ENCODE measurements at places on chromosomes 6 and 20.
A peak's percentile ranks its signal among the peaks of the same experiment; 100 is the strongest.

- DNase-seq = no peak
Measured at GRCh38 chr6:71393981-71394432, 105.4 kb downstream of the OGFRL1 start.

DNA sequence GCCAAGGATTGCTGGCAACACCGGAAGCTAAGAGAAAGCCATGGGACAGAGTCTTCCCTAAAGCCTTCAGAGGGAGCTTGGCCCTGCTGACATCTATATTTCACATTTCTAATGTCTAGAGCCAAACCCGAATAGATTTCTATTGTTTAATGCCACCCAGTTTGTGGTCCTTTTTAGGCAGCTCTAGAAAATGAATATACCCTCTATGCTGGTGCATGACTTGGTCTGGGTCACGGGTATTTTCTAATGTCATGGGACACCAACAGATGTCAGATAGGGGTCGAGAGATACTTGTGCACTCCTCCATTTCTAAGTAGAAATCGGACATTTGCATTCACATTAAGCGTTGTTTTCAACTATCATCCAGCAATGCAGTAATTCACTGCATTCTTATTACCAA lies 37.0 kb upstream of the SOX4 start:
- no peak for DNase-seq

- no peak for DNase-seq
Measured at GRCh38 chr6:52494298-52495072, 74.3 kb downstream of the EFHC1 start.

DNA sequence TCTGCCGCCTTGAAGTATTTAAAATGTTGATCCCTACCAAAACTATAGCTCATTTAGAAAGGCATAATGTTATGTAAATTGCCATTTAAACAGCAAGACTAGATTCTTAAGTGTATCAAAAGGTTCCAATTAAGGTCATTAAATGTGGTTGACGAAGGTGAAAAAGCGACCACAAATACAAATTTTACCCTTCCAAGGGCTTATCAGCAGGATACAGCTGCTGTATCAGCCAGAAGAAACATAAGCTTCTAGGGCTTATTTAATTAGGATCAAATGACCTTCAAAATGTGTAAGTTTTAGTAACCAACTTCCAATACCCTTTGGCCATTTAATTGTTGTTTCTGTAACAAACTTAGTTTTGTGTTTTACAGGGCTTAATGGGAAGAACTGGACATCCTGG lies 139.9 kb downstream of the COL9A1 start:
- no peak for DNase-seq

- DNase-seq = no peak
Measured at GRCh38 chr20:8244637-8245036, 112.6 kb downstream of the PLCB1 start.

DNA sequence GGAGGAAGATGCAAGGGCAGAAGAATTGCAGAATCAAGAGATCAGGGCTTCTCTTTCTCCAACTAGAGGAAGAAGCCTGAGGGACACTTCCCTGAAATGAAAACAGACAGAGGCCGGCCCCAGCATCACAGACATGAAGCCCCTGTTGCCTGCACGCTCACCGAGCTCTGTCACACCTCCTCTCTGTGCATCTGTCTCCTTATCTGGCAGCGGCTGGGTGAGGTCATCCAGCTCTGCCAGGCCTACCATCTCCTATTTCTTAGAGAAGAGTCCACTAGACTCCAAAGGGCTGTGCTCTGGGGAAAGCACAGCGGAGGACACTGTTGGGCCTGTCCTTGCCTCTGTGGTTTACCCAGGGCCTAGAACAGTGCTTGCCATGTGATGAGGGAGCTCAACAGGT lies 71.9 kb upstream of the MLN start:
- DNase-seq = no peak

DNA sequence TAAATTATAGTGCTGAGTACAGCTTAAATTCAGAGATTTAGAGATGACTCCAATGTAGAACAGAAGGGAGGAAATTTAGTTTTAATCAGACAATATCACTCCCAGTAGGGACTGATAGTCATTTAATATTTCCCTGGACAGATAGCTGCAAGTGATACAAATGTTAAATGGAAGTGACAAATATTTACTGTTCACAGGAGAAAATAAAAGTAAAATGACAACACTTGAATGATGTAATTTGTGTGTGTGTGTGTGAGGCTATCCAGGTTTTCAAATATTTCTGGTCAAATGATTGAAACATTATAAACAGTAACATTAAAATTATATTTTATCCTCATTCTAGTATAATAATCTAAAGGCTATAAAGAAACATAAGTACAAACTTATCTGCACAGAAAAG lies 220.3 kb upstream of the THEMIS start:
- no peak for DNase-seq

GRCh38 chr6:45377043-45377553 lies 636 bp downstream of the SUPT3H start:
- DNase-seq = no peak

DNA sequence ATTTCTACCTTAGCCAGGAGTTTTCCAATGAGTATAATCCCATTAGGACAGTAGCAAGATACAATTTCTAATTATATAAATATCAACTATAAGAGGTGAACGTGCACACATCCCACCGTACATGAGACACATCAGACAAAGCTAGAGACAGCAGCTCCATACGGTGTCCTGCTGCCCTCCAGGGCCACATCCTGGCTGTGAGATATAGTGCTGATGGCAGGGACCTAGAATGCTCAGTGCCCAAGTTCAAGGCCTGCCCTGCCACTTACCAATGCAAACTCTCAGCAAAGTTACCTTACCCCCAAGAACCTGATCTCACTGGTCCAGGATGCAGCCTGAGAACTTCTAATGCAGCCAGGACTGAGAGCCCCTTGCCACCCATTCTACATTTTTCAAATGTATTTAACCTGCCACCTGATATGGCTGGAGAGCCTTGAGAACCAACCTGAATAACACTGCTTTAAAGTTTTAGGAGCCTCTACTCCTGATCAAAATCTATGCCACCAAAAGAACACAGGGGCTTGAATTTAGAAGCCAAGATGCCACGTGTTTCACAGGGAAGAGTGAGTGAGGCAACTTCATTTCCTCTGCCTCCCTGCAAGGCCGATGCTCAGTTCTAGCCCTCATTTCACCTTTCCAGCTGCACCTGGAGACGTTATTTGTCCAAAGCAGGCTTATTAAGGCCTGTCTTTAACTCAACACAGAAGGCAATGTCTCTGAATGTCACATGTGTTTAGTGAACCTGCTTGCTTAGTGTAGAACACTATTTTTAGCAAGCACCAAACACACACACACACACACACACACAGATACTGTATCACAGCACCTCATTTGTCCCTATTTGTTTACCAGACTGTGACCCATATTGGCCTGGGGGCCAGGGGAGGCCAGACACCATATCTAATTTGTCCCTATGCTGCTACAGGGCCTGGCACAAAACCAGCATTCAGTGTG lies 6.1 kb downstream of the NFATC2 start:
- DNase-seq = peak; percentile 98

DNA sequence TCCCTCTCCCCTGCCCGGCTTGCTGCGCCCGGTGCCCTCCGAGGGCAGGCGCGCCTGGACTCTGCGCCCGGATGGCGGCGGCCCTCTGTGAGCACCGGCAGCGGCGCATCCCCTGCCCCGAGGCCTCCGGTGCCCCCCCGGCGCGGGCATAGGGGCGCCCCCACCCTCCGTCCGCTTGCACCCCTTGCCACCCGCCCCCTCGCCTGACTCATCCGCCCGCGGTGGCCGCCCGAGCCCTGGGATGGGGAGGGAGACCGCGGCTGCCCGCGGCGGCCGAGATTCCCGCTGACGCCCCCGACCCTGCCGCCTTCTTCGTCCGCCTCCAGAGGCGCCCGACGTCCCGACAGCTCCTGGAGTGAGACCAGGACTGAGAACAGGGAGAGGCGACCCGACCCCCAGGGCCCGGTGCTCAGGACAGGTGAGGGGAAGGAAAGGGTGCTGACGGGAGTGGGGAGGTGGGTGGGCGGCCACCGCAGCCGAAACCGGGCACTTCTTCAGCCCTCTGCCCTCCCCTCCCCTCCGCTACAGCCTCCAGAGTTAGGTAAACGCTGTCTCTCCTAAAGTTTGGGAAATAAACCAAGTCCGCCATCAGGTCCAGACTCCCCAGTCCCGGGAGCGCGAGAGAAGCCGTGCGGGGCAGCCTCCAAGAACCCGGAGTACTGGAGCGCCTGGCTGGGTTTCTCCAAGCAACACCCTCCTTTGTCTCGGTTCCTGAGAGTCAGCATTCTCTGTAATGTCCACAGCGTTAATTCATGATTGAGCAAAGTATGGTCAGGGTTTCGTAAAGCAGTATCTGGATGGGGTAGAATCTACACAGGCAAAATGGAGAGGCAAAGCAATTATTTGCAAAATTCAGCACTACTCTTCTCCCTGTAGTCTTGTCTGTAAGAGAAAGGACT lies 539 bp downstream of the TMEM200A start:
- DNase-seq = no peak

- DNase-seq = no peak
Measured at GRCh38 chr6:66985816-66986215, 1278.8 kb upstream of the EYS start.

DNA sequence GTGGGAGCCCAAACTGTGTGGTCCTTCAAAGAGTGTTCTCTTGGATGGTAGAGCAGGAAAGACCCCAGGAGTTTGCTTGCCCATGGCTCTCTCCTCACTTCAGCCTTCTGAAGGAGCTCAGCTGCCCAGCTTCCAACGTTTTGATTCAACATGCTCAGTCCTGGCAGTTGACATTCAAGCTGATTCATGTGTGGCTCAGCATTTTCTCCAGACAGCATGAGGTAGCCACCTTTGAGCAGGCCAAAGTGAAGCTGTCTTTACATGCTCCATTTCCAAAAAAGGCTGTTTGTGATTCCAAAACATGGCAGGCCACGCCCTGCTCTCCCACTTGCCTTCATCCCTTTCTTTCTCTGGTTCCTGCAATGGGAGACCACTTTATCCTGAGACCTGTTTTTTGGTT lies 280.2 kb downstream of the TBC1D7 start:
- DNase-seq = no peak

GRCh38 chr20:4812641-4813075 lies 90.9 kb downstream of the PRND start:
- no peak for DNase-seq

DNA sequence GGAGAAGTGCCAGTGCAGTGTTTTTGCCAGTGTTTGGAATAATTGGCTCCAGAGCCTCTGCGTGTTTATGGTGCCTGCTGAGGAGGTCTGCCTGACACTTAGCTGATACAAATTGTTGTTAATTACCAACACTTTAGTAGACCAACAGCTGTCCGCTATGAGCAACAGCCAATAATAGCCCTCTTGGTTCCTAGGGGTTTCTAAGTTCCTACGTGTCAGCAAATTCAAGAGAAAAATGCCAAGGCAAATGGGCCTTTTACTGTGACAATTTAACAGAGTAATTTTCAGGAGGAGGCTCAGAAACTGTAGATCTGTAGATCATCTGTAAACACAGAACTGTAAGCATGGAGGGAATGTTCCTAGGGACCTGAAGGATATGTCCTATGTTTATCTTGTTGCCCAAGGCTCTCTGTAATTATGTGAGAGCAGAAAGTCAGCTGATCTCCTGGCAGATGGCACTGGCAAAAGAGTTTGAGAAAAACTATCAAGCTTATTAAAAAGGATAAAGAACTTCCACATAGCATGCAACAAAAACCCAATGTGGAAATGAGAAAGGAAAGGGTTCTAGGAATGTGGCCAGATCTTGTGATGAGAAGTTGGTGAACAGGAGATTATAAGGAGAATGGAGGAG lies 157.7 kb downstream of the GJA1 start:
- no peak for DNase-seq

DNA sequence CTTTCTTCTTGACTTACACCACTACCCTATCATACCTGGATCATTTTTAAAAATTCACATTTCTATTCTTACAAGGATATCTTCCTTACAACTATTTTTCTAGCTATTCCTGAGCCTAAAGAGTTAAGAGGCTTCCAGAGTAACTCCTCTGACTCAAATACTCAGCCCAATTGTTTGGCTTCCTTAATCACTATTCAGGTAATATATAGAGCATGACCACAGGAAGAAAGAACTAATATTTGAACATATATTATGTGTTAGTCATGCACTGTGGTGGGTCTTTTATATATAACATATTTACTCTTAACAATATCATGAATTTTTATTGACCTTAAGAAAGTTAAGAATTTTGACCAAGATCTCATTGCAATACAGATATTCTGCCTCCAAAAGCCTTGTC lies 42.0 kb upstream of the ID4 start:
- DNase-seq = no peak

- no peak for DNase-seq
Measured at GRCh38 chr20:51608061-51608460, 65.5 kb upstream of the NFATC2 start.

DNA sequence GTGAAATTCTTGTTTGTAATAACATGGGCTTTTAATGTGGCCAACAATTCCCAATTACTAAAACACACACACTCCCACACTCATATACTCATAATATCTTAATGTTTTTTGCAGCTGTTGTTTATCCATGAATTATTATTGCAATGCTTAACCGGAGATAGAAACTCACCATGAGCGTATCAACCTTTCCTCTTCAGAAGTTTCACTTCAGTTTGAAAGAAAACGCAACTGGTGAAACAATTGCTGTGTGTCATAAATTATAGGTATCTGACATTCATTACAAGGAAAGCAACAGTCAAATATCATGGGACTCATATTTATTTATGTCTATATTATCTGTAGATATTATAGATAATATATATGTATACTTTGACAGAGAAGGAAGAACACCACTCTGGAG lies 104.1 kb downstream of the HDGFL1 start:
- no peak for DNase-seq

GRCh38 chr6:151649835-151650234 lies 156.0 kb downstream of the CCDC170 start:
- DNase-seq = no peak

DNA sequence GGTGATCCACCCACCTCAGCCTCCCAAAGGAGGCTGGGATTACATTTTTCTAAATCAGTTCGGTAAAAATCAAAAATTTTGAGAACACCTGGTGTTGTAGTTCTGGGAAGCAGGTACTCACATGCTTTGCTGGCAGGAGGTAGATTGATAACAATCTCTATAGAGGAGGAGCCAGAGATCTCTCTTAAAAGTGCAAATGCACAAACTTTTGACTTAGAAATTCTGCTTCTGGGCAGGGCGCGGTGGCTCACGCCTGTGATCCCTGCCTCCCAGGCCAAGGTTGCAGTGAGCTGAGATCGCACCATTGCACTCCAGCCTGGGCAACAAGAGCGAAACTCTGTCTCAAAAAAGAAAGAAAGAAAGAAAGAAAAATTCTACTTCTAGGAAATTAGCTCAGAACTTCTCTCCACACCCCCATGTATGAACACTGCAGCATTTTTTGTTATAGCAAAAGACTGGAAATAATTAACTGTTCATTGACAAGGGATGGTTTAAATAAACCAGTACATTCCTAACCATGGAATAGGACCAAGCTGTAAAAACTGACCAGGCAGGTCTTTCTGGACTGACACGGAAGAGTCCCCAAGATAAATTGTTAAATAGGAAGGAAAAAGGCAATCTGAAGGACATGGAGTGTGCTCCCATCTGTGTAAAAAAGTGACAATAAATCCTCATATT lies 14.4 kb upstream of the TRIB3 start:
- no peak for DNase-seq

DNA sequence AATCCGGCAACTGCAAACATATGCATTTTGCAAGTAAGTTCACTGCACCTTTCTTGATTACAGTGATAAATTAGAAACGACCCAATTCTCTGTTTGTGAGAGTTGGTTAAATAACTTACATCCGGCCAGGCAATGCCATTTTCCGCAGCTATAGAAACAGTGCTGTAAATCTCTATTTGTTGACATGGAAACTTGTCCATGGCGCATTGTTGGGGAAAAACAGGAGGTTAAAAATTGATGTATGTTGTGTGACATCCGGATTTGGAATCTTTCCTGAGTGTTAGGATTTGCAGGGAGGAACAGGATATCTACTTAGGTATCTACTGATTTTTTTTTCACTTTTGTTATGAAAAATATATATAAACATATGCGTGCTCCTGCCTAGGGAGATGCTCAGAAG lies 66.5 kb downstream of the DLGAP4 start:
- DNase-seq = no peak

All from NCI-H1092 treated with DMSO at 0.1 percent for 48 hours (cell line).